ENCODE measurements at places on chromosomes 12 and 14.

GRCh38 chr12:92546635-92547348, 156.0 kb upstream of the PLEKHG7 start:
- DNase-seq, result no peak

- DNase-seq, result no peak
Observed at GRCh38 chr12:24374452-24374851, 425.0 kb upstream of the SOX5 start.

DNA sequence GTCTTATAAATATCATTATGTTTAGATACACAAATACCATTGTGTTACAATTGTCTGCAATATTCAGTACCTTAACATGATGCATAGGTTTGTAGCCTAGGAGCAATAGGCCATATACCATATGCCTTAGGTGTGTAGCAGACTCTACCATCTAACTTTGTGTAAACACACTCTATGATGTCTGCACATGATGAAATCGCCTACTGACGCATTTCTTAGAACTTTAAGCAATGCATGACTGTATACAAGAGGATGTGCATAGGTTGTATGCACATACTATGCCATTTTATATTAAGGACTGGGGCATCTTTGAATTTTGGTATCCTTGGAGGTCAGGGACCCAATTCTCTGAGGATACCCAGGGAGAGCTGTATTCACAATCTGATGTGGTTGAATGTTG, 10.1 kb upstream of the BTG1 start:
- no peak for DNase-seq

- DNase-seq, result no peak
Observed at GRCh38 chr14:64717870-64718269, 13.6 kb downstream of the PLEKHG3 start.

DNA sequence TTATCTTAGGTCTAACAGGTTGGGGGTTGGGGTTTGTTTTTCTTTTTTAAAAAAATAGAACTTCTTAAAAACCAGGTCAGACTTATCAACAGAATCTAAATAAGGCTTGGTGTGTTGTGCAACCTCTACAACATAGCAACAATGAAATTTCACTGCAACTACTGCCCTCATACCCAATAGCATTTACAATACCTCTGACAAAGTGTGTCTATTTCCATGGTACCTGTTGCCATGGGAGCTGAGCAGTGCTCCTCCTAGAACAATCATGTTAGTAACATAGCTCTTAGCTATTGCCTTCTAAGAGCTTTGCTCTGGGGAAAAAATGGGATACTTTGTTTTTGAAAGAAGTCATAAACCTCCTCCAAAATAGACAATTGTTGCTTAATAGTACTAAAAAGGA, 103.3 kb upstream of the CCDC175 start:
- DNase-seq, result peak; percentile 60

GRCh38 chr12:66210840-66211239, 21.8 kb downstream of the IRAK3 start:
- no peak for DNase-seq

GRCh38 chr14:47857646-47858045, 182.2 kb upstream of the MDGA2 start:
- no peak for DNase-seq

GRCh38 chr14:98925354-98926040, 346.5 kb downstream of the BCL11B start:
- DNase-seq, result no peak

- DNase-seq, result no peak
Observed at GRCh38 chr14:29815016-29815674, 112.5 kb downstream of the PRKD1 start.
